Osteocyte (in vitro differentiated cells): ENCODE measurements at places on chromosomes 7 and 10. TPM values are rescaled to one million over a fixed set of nuclear protein-coding genes. Genes with fewer than 3 reads are reported as not detected.

DNA sequence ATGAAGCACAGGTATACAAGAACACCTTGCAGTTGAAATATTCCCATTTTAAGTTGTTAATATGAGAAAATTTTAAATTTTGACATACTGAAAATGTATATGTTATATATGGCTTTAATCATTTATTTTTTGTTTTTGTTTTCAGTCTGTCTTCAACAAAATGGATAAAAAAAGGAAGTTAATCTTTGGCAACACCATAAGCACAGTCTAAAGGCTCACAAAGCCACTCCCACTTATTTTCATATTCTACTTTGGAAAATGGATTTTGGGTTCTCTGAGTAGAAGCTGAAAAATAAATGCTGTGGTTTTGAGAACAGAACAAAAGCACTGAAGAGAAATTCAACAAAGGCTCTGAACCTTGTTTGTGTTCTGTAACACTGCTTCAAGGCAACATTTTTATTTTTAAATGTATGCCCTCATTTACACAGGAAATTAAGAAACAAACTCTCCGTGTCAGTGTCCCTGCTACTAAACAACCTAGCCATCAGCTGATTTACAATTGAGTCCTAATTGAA lies 81.3 kb upstream of the LRRN3 start:
- no peak for DNase-seq

GRCh38 chr7:2313450-2314208 lies 612 bp downstream of the SNX8 start:
- DNase-seq, result peak; percentile 84

DNA sequence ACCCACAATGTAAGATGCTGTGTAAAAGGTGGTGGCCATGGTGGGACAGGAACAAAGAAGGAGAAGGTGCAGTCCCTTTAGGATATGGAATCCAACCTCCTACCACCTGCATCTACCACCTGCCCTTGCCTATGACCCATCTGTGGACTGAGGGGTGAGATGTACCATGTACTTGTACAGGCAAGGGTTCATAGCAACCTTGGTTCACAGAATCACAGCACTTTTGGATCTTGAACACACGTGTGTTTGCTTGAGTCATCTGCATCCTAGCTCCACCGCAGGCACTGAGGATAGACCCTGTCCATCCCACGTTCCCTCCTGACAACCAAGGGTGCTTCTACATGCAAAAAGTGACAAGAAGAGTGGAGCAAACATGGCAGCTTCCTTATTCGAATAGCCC lies 162.3 kb downstream of the GFRA1 start:
- DNase-seq, result no peak

DNA sequence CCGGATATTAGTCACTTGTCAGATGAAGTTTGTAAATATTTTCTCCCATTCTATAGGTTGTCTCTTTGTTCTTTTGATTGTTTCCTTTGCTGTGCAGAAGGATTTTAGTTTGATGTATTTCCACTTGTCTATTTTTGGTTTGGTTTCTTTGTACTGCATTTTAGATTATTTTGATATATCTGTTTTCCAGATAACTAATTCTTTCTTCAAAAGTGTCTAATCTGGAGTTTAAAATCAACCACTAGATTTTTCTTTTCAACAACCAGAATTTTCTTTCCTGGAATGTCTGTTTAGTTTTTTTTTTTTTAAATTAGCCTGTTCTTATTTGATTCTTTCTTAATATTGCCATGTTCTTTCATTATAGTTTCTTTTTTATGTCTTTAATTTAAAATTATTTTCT lies 116.8 kb upstream of the INHBA start:
- no peak for DNase-seq

FGFR2 gene
- total RNA-seq, result 8.0 and 10.3 TPM in 2 replicates
